HAP-1 (cell line): ENCODE measurements at places on chromosomes 7 and 10.
A peak's percentile ranks its signal among the peaks of the same experiment; 100 is the strongest.

DNA sequence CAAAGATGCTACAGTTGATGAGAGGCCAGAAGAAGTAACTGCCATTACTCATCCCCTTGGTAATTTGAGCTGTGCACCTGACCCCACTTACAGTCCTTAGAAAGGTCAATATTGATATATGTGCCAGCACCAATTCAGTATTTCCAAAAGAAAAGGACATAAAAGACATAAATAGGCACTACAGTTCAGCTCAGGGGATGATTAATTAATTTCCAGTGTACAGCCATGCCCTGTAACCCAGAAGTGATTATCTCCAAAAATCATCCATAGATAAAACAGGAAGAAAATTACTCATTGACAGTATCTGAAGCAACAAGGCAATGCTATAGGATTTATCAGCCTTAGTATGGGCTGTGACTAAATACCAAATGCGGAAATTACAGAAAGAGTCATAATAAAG is 82.4 kb downstream of the PHYHIPL start:
- no peak for DNase-seq

- DNase-seq = no peak
Measured at GRCh38 chr7:112266595-112267270, 60.2 kb downstream of the ZNF277 start.

DNA sequence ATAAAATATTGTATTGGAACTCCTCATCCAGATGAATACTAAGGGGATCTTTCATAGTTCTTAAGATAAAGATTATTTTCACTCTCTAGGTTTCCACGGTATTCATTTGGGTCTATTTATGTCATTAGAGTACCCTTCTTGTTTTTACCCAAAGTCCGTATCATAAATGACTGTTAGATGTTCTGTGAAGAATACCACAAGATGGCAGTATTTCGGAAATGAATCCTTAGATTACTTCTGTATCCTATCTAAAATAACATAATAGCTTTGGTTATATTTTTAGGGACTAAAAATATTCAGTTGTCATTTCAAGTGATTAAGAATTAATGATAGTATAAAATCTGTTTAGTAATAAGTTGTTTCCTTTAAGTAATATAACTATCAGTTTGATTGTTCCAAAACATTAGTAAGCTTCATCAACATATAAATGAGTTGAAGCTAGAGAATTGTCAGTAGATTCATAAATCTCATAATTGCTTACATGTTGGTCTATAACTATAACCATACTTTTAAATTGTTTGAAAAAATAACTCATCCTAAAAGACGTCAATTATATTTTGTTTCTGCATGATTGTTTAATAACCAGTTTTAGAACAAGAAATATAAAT is 337.5 kb upstream of the KCND2 start:
- peak; percentile 36 for DNase-seq

DNA sequence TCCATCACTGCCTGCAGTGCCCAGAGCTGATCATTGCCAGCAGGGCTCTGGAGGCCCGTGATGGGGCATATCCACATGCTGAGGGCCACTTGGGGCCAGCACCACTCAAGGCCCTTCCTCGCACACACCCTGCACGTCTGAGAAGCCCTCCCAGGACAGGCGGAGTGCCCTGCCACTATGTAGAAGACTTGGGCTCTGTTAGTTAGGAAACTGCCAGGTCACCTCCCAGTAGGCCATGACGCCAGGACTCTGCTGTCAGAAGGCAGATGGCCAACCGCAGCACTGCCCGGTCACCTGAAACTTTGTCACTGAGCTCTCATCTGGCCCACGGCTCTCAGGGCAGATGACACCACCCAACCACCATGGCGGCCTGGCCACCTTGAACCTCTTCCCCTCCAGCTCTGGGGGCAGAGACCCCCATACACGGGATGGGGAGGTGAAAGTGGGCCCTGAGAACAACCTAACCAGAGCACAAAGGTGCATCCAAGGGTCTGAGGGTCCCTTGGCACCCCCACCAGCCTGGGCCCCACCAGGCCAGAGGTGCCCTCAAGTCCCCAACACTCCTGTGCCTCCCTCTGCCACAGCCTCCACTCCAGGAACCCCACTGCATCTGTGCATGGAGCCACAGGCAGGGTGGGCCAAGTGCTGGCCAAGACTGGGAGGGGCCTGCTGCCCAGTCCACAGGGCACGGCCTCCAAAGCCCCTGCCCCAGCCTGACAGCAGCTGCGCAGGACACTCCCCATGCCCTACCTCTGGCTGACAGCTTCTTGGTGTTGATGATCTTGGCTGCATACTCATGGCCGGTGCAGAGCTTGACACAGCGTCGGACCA is 41.8 kb downstream of the CAMK2B start:
- peak; percentile 4 for DNase-seq

- DNase-seq = peak; percentile 29
Measured at GRCh38 chr10:85862771-85863170, 503.8 kb downstream of the GRID1 start.

- no peak for DNase-seq
Measured at GRCh38 chr10:86245015-86245394, 121.6 kb downstream of the GRID1 start.

GRCh38 chr7:91089382-91089963 is 174.8 kb upstream of the FZD1 start:
- DNase-seq = peak; percentile 20

DNA sequence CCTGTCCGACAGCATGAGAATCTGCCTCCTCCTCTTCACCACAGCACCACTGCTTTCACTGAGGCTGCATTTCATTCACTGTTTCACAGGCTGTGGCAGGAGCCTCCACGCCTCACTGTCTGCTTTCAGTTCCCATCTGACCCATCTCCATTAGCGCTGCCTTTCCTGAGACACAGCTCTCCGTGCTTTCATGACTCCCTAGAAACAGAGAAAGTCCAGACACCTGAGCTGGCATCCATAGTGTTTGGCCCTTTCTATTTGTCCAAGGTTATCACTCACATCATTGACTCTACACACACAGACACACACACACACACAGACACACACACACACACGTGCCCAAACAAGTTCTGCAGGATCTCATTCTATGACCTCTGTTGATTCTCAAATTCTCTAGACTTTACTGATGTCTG is 5.2 kb downstream of the LGI1 start:
- no peak for DNase-seq

- peak; percentile 67 for DNase-seq
Measured at GRCh38 chr10:1056326-1057105, at the start of gene WDR37. TSS of gene WDR37 (plus strand) at chr10:1056385. CDS start at chr10:1072156, 15,771 bp downstream.

DNA sequence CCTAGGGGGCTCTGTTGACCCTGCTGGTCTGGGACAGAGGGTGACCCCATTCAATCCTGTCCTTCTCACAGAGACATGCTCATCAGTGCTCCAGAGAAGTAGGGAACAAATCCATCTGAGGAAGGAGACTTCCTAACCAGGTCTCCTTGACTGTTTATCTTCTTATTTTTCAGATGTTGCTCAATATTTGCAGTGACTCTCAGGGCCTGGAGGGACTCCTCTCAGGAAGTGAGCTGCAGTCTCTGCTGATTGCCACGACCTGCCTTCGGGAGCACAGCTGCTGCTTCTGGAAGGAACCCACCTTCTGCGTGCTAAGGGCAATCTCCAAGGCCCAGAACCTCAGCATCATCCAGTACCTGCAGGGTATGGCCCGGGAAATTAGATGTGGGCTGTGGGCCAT is 41.0 kb downstream of the WDFY4 start:
- DNase-seq = no peak

GRCh38 chr7:35849954-35850353 is 49.1 kb downstream of the SEPTIN7 start:
- DNase-seq = no peak

GRCh38 chr7:41110186-41110585 is 592.7 kb downstream of the INHBA start:
- DNase-seq = no peak

DNA sequence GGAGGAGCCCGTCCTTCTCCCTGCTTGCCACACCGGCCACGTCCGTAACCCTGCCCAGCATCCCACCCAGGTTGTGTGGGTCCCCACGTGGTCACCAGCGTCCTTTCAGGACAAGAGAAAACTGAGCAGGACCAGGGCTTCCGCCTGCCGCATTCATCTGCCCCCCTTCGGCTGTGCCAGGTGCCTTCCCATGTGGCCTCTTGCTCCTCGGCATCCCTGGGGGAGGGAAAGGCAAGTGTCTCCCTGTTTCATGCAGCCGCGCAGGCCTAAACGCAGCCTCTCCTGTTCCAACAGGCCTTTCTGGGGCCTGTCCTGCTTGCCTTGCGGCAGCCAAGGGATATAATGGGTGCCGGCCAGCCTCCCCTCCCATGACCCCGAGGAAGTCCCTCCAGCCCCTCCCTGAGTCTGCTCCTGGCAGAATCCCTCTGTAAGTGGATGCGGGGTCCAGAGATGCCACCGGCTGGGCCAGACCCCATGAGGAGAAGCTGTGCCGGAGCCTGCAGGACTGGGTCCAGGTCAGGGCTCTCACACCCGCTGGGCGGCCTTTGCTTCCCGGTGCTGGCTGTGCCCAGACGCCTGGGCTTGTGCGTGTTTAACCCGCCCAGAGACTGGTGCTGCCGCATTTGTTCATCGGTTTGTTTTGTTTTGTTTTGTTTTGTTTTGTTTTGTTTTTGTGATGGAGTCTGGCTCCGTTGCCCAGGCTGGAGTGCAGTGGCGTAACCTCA is 23.1 kb downstream of the SHH start:
- DNase-seq = no peak

DNA sequence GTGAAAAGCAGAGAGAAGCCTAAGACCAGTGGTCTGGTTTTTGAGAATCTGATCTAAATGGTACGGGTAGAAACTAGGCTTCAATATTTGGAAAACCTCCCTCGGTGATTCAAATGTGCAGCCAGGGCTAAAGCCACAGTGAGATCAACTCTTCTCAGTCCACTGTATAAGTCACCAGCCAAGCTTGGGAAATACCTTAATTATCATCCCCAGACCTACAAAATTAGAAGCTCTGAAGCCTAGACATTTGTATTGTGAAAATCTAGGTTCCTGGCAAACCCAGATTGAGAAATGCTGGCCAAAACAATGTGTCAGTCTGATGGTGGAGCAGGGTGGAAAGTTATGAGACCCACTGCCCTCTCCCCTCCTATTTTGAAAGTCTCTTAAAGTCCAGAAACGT is 131.7 kb downstream of the DGKI start:
- no peak for DNase-seq

- no peak for DNase-seq
Measured at GRCh38 chr7:44433255-44434022, 57.0 kb downstream of the NUDCD3 start.

GRCh38 chr10:113524539-113525490 is 28.0 kb upstream of the HABP2 start:
- DNase-seq = no peak

DNA sequence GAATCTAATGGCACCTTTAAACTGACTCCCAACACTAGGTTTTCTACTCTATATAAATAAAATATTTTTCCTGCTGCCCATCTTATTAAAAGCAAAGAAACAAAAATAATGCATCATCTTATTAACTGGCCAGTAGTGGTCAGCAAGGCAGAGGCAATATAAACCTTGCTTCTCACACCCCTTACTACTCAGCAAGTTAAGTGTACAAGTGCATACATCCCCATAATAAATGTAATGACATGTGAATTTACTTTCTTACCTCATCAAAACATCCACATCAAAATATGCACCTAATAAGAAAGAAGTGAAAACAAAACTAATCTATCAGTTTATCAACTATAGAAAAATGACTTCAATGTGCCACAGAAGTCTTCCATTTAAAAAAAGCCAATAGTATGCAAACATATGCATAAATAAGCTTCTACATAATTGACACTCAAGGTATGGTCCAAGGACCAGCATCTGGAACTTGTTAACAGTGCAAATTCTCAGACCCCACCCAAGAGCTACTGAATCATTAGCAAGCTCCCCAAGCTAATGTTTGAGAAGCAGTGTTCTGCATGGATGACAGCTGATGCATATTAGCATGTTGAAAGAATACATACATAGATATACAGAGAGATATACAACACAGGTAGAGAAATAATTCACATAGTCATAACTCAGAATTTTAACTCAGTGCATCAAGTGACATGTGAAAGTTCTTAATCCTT is 182.7 kb downstream of the C7orf25 start:
- no peak for DNase-seq

DNA sequence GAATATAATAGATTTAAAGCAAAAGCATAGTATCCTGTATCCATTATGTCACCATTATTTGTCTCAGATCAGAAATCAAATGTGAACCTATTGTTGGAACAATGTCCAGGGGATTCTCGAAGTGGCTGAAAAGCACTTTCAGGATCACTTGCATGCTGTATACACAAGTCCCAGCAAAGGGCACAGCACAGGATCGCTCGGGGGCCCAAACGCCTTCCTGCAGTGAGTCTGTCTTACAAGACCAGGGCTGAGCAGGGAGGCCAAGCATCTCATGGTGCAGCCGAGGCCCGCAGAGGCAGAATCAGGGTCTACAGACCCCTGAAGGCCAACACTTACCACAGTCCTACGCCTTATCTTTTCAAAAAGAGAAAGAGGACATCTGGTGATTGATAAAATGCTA is 92.3 kb downstream of the TNS3 start:
- no peak for DNase-seq

- no peak for DNase-seq
Measured at GRCh38 chr7:71414490-71414889, 282.5 kb downstream of the GALNT17 start.

DNA sequence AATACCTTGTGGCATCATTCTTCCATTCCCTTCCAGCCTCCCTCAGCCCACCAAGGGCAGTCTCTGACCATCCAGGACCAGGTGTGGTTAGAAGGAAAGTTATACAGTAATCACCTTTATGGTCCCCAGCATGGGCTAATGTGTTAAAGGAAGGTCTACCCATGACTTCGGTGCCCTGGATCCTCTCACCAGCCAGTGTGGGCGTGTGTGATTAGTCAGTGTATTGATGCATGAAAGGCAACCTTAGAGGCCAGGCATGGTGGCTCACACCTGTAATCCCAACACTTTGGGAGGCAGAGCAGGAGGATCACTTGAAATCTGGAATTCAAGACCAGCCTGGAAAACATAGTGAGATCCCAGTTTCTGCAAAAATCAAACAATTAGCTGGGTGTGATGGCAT is 88.9 kb downstream of the APBB1IP start:
- no peak for DNase-seq

DNA sequence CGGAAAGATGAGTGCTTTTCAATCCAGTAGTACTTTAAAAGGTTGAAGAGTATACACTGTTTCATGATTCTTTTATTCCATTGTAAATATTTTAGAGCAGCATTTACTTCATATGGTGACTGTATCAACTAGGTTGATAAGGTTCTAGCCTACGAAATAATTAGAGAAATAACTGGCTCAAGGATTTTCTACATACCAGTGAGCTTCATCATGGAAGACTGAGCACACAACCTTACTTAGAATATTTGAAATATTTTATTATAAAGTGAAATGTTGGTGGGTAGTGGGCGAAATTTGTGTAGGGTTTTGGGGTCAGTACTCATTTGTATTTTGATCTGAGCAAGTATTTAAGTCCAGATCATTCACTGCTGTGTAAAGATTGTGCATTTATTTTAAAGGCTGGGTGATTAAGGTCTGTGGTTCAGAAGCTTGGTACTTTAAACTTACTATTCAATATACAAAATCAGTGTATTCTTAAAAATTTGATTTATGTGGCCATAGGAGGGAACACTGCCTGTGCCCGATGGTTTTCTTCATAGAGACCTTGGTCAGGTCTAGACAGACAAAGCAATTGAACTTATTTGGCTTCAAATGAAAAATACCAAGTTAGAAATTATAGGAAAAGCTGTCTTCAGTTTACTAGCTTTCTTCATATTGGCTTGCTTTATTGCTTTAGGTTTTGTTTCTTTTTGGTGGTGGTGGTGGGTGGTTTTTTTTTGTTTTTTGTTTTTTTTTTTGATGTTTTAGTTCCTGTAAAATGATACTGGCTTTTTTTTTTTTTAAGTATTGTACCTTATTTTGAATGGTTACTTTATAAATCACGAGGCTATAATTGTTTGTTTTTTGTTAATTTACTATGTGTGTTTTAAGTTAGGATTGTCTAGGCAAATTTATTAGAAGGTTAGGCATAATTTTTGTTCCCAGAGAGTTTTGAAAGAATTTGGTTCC is 3.0 kb downstream of the KMT2E start:
- DNase-seq = no peak
